Lung (tissue), 17 donors: ENCODE measurements at places on chromosomes 3 and 15. TPM values are rescaled to one million over a fixed set of nuclear protein-coding genes. Genes with fewer than 3 reads are reported as not detected.

Gene C2CD4A
- 0.86 TPM for polyA plus RNA-seq

Gene ADPGK
- polyA plus RNA-seq, result 97.0 TPM

Gene SIDT1
- polyA plus RNA-seq, result 4.1 TPM

Gene SLC27A2
- polyA plus RNA-seq, result 4.5 TPM

Gene GPR149
- not detected for polyA plus RNA-seq

Gene BCL2A1
- polyA plus RNA-seq, result 61.9 TPM

Gene GPR156
- 0.08 TPM for polyA plus RNA-seq

Gene IL5RA
- 1.6 TPM for polyA plus RNA-seq

Gene MASP1
- 0.31 TPM for polyA plus RNA-seq

DNA sequence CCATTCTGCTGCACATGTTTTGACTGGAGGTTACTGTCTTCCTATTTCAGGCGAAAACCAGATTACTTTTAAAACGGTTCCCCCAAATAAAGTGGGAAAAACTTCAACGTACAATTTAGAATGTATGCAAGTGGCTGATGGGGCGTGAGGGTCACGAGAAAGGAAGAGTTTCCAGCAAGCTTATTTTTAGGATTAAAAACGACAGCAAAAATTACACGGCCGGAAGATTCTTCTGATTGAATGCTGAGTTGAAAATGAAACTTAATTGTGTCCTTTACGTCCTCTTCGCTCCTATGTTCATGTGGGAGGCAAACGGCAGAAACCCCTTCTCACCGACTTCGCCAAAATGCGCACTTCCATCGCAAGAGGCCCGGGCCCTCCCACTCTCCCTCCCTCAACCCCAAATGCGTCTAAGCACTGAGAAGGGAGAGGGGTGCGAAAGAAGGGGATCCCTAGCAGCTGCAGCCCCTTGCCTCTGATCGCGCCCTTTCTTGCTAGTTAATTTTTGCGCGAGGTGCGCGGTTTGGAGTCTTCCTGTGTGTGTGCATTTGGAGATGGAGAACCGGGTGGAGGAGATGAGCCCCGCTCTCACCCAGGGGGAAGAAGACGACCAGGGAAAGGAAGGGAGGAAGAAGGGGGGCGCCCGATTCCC is 656 bp downstream of the CD47 start:
- H3K36me3 ChIP-seq, result no peaks in the 10 kb centered on the region
- H3K4me1 ChIP-seq, result no peaks in the 10 kb centered on the region
- H3K27ac ChIP-seq, result peak overlapping the region; percentile 96

DNA sequence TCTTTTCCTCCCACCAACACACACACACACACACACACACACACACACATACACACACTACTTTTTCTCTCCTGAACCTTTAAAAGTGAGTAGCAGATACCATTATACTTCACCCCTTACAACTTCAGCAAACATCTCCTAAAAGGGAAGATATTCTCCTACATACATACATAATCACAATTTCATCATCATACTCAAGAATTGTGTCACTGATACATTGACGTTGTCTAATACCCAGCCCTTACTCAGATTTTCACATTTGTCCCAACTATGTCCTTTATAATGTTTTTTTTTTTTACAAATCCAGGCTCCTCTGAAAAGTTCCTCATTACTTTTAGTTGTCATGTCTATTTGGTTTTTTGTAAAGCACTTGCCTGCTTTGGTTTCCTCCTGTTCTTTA is 18.5 kb downstream of the ABHD6 start:
- peaks cover 9% of the 10 kb centered on the region for H3K36me3 ChIP-seq
- no peak overlapping the region for H3K27ac ChIP-seq
- H3K4me3 ChIP-seq, result no peak overlapping the region
- H3K27me3 ChIP-seq, result no peaks in the 10 kb centered on the region
- no peaks in the 10 kb centered on the region for H3K4me1 ChIP-seq
- DNase-seq, result no peak

DNA sequence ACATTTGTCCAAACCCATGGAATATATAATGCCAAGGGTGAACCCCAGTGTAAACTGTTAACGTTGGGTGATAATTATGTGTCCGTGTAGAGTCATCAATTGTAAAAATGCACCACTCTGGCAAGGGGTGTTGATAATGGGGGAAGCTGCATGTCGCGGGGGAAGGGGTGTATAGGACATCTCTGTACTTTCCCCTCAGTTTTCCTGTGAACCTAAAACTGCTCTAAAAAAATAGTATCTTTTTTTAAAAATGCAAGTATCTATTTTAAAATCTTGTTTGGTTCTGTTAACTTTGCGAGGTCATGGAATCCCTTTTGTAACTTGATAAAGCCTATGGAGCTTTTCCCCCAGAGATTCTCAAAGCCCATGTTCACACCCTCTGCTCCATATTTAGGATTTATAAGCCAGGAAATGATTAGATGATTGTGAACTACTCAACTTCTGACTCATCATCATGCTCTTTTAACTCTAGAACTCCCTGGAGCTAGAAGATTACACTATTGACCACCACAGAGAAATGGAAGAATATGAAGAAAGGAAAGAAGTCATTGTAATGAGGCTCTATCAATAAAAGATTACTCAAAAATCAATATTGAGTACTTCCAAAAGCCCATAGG is 56.1 kb upstream of the C3orf49 start:
- H3K27me3 ChIP-seq, result peaks cover 2% of the 10 kb centered on the region
- H3K27ac ChIP-seq, result no peak overlapping the region
- no peak for DNase-seq
- no peaks in the 10 kb centered on the region for H3K4me1 ChIP-seq

- H3K27ac ChIP-seq, result peak overlapping the region; percentile 77
- DNase-seq, result peak; percentile 81
Observed at GRCh38 chr3:69113536-69113935, 8.9 kb downstream of the LMOD3 start.

GRCh38 chr3:44039006-44039405 is 202.7 kb upstream of the TOPAZ1 start:
- H3K4me3 ChIP-seq, result no peak overlapping the region
- peaks cover 4% of the 10 kb centered on the region for H3K27me3 ChIP-seq
- H3K4me1 ChIP-seq, result no peaks in the 10 kb centered on the region

GRCh38 chr15:39704689-39705088 is 78.0 kb downstream of the FSIP1 start:
- no peak for DNase-seq
- H3K36me3 ChIP-seq, result no peaks in the 10 kb centered on the region
- H3K27ac ChIP-seq, result no peak overlapping the region

- peak overlapping the region; percentile 61 for H3K27ac ChIP-seq
- no peaks in the 10 kb centered on the region for H3K27me3 ChIP-seq
- H3K4me1 ChIP-seq, result peaks cover 3% of the 10 kb centered on the region
- H3K36me3 ChIP-seq, result no peaks in the 10 kb centered on the region
Observed at GRCh38 chr3:64945171-64945729, 257.4 kb upstream of the ADAMTS9 start.

DNA sequence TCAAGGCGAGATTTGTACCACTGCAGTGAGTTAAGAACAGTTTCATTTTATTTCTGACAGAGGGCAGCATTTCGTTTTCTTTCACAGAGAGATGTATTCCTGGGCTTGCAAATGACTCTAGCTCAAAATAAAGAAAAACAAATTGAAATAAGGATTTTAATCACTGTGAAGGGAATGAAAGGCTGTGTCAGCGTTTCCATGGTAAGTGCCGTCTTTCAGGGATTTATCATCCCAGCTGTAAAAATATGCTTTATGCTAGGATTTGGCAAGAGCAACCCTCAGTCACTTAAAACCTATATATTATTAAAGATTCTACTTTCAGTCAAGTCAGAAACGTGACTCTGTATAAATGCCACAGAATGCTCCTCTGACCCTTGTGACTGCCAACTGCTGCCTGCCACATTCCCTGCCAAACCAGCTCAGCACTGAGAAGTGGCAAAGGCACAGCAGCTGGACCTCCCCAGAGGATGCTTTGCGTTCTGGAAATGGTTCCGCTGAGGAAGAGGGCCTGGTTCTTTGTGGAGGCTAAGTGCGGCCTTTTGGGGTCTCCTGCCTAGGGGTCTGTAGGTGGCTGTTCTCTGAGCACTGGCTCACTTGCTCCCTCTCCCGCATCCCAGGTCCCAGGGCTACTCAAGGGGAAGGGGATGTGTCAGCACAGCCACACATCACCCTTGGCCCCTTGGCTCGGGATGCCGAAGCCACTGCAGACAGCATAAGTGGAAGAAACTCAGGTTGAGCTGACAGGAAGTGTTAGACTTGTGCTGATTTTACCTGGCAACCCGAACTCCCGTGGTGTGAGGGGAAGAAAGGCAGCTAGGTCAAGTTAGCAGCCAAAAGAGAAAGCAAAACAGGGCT is 56.6 kb upstream of the POMGNT2 start:
- no peak overlapping the region for H3K27ac ChIP-seq
- DNase-seq, result no peak
- no peaks in the 10 kb centered on the region for H3K36me3 ChIP-seq
- no peaks in the 10 kb centered on the region for H3K27me3 ChIP-seq
- no peak overlapping the region for H3K4me3 ChIP-seq
- H3K4me1 ChIP-seq, result no peaks in the 10 kb centered on the region

DNA sequence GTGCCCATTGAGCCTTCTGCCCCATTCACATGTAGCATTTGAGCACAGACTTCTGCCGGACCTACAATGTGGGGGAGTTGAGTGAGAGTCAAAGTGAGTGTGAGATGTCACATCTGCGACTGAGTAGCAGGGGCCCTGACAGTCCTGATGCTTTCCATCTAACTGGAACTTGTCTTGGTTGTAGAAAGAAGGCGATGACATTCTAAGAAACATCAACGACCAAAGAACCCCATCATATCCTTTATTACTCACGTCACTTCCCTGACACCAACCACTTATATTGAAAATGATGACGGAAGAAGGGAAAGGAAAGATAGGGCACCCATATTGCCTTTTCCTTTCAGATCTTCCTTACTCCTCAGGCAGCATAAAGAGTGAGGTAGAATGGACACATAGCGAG is 30.5 kb downstream of the SMAD3 start:
- H3K4me3 ChIP-seq, result no peak overlapping the region
- H3K27ac ChIP-seq, result no peak overlapping the region
- no peak for DNase-seq
- H3K4me1 ChIP-seq, result peaks cover 23% of the 10 kb centered on the region
- H3K27me3 ChIP-seq, result no peaks in the 10 kb centered on the region

DNA sequence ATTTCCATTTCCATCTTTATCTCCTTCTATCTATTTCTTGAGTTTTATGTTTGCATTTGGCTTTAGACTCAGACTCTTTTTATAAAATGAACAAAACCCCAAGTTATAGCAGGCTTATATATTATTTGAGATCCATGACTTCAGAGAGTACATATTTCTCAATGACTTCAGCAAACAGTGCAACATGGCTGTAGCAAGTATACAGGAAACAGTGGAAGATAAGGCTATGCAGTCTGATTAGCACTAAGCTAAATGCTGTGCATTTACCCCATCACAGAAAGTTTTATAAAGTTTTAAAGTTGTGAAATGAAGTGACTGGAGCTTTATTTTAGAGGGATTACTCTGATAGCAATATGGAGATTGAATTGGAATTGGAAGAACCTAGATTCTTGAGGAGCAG is 463.5 kb upstream of the TGFBR2 start:
- no peaks in the 10 kb centered on the region for H3K4me1 ChIP-seq
- no peak overlapping the region for H3K27ac ChIP-seq
- no peaks in the 10 kb centered on the region for H3K36me3 ChIP-seq
- H3K4me3 ChIP-seq, result no peak overlapping the region

- no peak overlapping the region for H3K4me3 ChIP-seq
- H3K36me3 ChIP-seq, result no peaks in the 10 kb centered on the region
- no peaks in the 10 kb centered on the region for H3K4me1 ChIP-seq
- no peaks in the 10 kb centered on the region for H3K27me3 ChIP-seq
- H3K27ac ChIP-seq, result no peak overlapping the region
- no peak for DNase-seq
Observed at GRCh38 chr15:33584797-33585196, 274.0 kb downstream of the RYR3 start.

GRCh38 chr3:58003093-58003492 is 5.1 kb upstream of the FLNB start:
- no peaks in the 10 kb centered on the region for H3K36me3 ChIP-seq
- no peaks in the 10 kb centered on the region for H3K4me1 ChIP-seq
- no peak overlapping the region for H3K27ac ChIP-seq
- no peak overlapping the region for H3K4me3 ChIP-seq
- DNase-seq, result no peak

DNA sequence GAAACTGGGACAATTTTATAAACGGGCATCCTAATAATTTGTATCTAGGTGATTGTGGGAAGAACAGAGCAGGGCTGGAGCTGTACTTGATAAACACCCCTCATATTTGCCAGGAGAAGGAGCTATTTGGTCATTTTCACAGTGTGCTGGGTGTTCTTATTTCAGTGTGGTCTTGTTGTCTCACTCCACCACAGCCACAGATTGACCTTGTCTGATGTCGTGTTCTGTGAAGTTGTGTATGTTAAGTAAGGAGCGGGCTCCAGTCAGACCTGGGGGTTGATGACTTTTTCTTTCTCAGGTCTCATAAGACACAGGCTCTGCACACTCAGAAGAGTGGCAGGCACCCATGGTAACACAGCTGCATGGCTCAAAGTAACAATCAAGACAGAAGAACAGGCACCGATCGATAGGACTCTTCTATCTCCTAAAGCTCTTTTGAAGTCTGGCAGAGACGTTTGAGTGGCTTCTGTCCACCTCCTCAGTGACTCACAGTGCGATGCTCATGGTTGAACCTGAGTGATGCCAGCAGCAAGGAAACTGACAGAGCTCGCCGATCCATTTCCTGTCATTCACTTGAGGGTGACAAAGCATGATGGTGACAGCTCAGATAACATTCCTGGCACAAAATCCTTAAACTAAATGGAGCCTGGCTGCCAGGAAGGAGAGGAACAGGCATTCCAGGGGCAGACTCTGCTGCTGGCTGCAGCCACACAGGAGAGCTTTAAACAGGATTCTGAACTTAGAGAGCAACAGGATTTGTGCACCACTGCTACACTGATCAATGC is 20.8 kb downstream of the DPH3 start:
- no peak overlapping the region for H3K27ac ChIP-seq
- H3K36me3 ChIP-seq, result no peaks in the 10 kb centered on the region
- H3K4me3 ChIP-seq, result no peak overlapping the region
- peak; percentile 21 for DNase-seq
- no peaks in the 10 kb centered on the region for H3K27me3 ChIP-seq

DNA sequence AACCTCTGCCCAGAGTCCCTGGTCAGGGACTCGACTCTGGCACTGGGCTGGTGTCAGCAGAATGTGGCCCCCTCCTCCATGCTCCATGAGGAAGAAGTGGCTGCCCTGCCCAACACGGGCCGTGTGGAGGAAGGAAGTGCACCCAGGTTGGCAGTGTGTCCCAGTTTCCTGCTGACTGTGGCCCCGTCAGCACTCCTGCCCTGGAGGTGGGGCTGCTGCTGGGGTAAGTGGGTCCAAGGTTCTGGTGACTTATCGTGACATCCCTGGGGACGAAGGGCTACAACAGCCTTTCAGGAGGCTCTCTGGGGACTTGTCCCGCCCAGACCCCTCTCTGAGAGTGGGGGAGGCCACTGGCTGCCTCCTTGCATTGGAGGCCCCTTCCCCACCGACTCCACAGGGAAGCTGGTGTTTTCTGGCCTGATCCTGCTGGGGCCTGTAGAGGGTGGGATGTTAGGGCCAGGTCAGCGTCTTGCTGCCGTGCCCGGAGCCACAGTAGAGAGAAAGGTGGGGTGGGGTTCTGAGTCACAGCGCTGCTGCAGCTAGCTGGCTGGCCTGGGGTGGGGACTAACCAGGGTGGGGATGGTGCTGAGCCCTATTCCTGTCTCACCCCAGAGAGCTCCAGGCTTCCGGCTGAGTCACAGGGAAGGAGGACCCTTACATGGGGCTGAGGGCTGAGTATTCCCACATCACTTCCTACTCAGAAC is 10.5 kb downstream of the SEMA4B start:
- H3K27ac ChIP-seq, result no peak overlapping the region
- H3K4me3 ChIP-seq, result no peak overlapping the region
- H3K36me3 ChIP-seq, result no peaks in the 10 kb centered on the region
- no peaks in the 10 kb centered on the region for H3K4me1 ChIP-seq
